Memory B cell (primary cell): ENCODE measurements at places on chromosomes 16 and 17.

GRCh38 chr16:75312875-75313274 is 61.5 kb upstream of the BCAR1 start:
- DNase-seq = no peak

GRCh38 chr17:65820811-65821210 is 259.4 kb upstream of the AXIN2 start:
- DNase-seq = no peak

- DNase-seq = no peak
These were observed 477.1 kb downstream of the TOX3 start for GRCh38 chr16:52069866-52070265.

GRCh38 chr17:61411011-61411260 is 11.3 kb downstream of the TBX2 start:
- DNase-seq = no peak

GRCh38 chr16:13999895-14000425 is 71.2 kb upstream of the MRTFB start:
- DNase-seq = no peak

- DNase-seq = no peak
These were observed 6.3 kb downstream of the C17orf75 start for GRCh38 chr17:32335687-32336086.
